Omental fat pad (tissue), 4 donors: ENCODE measurements at places on chromosomes 7 and 10.

DNA sequence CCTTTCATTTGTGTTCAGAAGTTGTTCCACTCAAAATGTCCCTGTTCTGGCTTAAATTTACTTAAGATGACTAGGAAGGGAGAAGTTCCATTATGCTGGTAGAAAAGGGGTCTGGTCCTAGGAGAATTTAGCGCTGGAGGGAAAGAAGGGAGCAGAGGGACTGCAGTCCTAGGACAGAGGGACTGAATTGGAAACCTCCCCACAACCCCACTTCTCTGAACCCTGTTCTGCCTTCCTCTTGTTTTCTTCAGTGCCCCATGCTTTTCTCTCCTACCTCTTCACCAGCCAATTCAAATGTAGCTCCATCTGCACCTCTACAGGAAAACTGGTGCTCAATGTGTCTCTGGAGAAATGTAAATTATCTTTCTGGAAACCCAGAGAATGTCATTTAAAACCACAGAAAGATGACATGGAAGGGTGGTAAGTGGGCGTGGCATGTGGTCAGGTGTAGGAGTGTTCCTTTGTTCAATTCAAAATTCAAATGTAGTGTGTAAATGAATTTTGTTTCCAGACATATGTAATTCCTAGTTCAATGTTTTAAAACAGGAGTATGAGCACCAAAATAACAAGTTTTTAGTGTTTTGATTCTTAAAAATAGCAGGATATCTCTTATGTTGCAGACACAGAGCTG, 24.0 kb upstream of the RHOBTB1 start:
- no peak for DNase-seq

DNA sequence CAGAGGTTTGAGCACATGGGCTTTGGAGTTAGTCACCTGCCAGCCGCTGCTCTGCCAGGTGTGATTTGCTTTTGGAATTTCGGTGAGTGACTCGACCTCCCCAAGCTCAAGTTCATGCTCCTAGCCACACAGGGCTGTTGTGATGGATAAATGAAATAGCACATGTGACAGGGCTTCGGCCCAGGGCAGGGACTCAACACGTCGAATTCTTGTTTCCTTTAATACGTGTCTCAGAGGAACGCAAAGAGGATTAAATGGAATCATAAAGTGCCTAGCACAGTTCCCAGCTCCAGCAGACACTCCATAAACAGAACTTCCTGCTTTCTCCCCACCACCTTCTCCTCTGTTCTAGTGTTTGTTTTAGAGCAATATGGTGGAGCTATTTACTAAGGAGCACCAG, 88.3 kb upstream of the CHST15 start:
- DNase-seq: no peak

DNA sequence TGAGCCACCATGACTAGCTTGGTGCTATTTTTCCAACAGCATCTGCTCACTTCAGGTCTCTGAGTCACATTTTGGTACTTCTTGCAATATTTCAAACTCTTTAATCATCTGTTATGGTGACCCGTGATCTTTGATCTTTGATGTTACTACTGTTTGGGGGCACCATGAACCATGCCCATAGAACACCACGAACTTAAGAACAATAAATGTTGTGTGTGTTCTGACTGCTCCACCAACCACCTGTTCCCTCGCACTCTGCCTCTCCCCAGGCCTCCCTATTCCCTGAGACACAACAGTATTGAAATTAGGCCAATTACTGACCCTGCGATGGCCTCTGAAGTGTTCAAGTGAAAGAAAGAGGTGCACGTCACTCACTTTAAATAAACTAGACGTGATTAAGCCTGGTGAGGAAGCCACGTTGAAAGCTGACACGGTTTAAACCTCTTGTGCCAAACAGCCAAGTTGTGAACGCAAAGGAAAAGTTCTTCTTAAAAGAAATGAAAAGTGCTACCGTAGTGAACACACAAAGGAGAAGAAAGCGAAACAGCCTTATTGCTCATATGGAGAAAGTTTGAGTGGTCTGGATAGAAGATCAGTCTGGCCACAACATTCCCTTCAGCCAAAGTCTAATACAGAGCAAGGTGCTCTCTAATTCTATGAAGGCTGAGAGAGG, 27.2 kb upstream of the ATP6V0A4 start:
- no peak for DNase-seq

GRCh38 chr7:101964680-101965452, 147.4 kb downstream of the CUX1 start:
- DNase-seq: no peak

DNA sequence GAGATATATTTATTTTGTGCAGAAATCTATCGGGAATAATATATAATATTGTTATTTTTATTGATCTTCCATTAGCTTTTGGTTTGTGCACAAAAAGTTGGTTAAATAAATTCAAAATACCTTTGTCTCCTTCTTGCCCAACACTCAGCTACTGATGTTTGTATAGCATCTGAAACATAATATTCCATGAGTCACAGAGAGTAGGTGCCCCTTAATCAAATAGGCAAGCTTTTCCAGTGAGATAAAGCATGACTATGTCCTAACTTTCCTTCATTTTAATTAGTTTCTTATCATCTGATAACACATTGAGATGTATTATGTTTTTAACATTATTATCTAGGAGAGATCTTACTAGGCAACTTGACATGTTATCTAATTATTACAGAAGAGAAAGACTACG, 432.2 kb downstream of the KIF20B start:
- DNase-seq: no peak

DNA sequence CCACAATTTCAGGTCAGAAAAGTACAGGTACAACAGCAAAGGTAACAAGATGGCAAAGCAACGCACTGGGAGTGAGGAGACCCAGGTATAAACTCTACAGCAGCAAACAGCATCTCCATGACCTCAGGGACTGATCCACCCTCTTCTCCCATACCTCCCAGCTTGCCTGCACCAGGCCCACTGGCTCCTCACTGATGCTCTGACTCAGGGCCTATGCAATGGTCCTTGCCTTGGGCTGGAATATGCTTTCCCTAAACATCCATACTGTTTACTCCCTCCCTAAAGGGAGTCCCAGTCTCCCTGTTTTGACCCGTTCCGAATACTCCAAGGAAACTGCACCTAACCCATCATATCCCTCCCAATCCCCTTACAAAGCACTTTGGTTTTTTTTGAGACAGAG, 60.4 kb downstream of the UPF2 start:
- no peak for DNase-seq

GRCh38 chr10:6802759-6803426, 222.8 kb upstream of the PRKCQ start:
- no peak for DNase-seq

- DNase-seq: no peak
These were observed 17.7 kb downstream of the GATA3 start for GRCh38 chr10:8072211-8072610.

DNA sequence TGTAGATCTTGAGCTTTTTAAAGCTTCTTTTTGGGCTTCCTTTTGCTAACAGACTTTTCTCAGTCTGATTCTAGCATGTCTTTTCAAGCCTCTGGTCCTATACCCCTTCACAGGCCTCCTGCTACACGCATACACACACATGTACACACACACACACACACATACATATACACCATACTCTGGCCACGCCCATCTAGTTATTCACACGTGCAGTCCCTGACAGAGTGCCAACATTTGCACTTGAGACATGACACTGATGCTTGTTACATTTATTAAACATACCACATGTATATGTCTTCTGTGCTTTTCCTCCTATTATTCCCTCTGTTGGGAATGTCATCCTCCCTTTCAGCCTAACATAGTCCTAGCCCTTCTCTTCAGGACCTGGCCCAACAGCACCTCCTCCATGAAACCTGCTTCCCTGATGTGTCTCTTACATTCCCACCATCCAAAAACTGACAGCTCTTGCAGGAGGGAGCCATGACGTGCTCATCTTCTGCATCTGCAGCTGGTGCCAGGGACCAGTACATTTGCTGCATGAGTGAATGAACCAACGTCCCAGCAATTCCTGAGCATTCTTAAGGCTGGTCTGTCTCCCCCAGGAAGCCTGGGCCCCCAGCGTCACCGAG, 222.1 kb downstream of the ARHGAP12 start:
- no peak for DNase-seq

DNA sequence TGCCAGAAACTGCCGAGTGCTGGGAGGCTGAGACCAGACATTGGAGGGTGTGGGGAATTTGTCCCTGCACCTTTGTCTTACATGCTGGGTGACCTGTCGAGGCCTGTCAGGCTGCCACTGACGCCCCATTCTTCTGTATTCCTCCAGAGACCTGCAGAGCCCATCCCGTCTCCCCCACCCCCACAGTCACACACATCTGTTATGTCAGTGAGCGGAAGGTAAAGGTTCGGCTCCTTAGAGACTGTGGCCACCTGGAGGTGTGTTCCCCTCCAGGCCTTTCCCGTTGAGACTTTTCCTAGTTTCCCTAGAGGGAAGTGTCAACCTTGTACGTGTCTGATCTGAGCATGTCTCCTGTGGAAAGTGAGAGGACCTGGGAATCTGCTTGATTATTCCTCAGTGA, 84.5 kb downstream of the ATXN7L1 start:
- DNase-seq: no peak

DNA sequence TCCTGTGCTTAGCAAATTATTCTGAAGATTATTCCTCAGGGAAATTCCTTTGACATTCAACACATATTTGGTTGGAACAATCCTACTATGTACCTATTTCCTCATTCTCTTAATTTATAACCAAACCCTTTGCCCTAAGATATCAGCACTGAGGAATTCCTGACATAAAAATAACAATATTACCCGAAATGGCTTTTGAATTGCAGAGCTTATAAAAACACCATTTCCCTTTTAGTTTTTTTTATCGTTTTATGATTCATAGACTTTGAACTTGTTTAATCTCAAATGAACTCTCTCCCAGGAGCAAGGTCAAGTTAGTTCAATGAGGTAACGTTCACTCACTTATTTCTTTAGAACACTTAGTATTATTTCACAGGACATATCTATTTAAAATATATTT, 7.7 kb upstream of the ABCB1 start:
- DNase-seq: no peak

DNA sequence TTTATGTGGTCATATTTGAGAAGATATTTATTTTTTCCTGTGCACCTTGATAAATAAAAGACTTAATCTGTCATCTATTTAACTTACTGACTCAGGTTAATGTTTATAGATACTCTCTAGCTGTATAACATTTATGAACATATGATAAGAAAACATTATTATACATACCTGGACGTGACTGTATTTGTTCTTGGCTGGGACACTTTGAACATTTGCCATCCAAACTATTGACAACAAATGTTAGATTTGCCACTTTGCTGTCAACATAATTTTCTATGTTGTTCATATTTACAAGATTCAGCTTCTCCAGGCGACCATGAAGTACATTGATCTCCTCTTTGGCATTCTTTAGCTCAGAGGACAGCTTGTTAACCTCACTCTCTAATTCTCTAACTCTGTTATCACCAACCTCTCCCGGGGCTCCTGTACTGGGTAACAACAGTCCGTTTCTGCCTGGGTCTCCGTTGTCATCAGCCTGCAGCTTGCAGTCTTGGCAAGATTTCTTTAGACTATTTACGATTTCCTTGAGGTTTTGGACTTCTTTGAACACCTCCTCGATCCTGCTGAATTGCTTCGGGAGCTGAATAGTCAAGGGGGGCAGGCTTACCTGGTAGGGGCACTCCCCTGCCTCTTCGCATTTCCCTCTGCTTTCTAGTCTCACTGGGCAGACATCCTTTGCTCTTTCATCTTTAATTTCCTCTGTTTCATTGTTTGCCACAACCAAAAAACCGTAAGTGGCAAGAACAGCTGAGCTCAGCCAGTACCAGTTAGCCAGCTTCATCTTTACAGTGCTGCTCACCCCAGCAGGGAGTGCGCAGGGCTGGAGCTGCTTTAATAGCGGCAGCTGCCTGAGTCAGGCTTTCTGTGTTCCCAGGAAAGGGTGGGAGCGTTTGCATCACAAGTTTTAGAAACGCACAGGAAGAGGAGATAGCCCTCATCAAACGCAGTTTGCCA, at the start of gene FGL2:
TSS of gene FGL2 (minus strand) at position 807 of the 954 bp plus-strand sequence. CDS start at position 781, 26 bp downstream.
- peak; percentile 31 for DNase-seq

- DNase-seq: no peak
These were observed 31.7 kb downstream of the GPR22 start for GRCh38 chr7:107501593-107501992.

GRCh38 chr7:98294798-98295382, 13.4 kb downstream of the BRI3 start:
- DNase-seq: no peak

DNA sequence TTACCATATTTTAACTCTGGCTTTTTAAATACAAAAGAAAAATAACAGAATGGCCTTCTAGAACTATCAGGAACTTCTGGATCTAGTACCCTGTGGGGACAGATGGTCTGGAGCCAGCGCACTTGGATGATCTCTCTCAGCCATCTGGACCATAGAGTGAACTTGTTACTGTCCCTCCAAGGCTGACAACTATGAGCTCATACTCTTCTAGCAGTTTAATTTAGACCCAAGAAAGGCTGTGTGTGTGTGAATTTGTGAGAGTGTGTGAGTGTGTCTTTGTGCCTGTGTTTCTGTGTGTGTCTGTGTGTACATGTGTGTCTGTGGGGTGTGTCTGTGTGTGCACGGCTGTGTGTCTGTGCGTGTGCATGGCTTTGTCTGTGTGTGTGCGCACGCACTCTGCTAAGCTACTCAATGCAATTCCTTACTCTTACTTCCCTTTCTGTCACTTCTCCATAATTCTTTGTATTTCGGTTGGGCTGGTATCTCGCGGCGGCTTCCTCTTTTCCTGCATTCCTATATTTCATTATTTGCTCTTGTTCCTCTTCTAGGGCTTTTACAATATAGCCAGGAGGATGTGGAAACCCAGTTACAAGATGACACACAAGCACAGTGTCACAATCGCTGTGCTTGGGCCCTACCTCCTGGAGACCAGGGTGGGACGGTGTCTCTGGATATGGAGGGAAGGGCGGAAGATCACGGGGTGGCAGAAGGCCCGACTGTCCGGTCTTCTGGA, 51.9 kb downstream of the IKZF1 start:
- no peak for DNase-seq

GRCh38 chr10:17607060-17607459, 10.1 kb downstream of the HACD1 start:
- no peak for DNase-seq

DNA sequence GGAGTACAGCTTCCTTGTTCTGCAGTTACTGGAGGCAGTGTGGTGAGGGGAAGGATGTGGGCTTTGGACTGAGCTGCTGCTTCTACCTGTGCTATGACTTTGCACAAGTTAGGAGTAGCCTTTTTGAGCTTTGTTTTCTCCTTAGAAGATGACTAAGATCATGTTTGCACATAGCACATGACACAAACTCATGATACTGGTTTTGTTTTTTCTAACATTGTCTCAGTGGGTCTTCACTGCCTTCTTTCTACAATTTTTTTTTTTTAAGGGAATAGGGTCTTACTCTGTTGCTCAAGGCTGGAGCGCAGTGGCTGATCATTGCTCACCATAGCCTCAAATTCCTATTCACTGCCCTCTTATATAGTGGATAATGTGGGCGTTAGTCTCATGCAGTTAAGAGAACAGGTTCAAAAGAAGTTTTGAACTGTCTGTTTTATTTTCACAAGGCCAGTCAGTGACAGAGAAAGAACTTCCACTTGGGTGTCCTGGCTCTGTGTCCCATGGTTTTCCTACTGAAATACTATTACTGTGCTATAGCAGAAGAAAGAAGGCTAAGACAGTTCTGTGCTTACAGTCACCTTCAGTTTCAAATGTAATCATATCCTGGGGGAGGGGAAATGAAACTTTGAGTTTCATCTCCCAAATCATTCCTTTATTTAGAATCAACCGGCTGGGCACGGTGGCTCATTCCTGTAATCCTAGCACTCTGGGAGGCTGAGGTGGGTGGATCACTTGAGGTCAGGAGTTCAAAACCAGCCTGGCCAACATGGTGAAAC, 72.0 kb downstream of the KAT6B start:
- no peak for DNase-seq

GRCh38 chr7:42014625-42015618, 222.1 kb downstream of the GLI3 start:
- DNase-seq: peak; percentile 38

GRCh38 chr7:15543256-15543655, 18.6 kb downstream of the AGMO start:
- DNase-seq: no peak
